ENCODE measurements at places on chromosomes 7 and 10. TPM values are rescaled to one million over a fixed set of nuclear protein-coding genes. Genes with fewer than 3 reads are reported as not detected.

GRCh38 chr10:19310066-19310465 lies 261.5 kb downstream of the MALRD1 start:
- no peak for DNase-seq

DNA sequence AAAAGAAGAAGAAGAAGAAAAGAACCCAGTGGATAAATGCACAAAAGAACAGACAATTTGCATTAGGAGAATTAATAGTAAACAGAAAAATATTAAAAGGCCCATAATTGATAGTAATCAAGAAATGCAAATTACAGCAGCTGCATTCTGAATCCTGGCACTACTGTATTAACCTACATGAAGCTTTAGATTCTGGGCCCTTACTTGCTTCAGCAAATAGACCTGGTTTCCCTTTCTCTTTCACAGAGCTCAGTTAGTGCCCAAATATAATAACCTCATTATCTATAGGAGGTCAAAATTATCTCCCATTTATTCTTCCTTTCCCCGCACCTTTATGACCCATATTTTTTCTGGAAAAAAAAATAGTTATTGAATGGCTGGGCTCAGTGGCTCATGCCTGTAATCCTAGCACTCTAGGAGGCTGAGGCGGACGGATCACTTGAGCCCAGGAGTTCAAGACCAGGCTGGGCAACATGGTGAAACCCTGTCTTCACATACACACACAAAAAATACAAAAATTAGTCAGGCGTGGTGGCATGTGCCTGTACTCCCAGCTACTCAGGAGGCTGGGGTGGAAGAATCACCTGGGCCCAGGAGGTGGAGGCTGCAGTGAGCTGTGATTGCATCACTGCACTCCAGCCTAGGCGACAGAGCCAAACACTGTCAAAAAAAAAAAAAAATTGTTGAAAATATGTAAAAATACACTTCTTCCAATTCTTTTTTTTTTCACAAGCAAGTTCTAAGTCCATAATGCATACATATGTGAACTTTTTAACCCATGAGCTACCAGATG lies 36.0 kb upstream of the PIK3AP1 start:
- no peak for DNase-seq

DNA sequence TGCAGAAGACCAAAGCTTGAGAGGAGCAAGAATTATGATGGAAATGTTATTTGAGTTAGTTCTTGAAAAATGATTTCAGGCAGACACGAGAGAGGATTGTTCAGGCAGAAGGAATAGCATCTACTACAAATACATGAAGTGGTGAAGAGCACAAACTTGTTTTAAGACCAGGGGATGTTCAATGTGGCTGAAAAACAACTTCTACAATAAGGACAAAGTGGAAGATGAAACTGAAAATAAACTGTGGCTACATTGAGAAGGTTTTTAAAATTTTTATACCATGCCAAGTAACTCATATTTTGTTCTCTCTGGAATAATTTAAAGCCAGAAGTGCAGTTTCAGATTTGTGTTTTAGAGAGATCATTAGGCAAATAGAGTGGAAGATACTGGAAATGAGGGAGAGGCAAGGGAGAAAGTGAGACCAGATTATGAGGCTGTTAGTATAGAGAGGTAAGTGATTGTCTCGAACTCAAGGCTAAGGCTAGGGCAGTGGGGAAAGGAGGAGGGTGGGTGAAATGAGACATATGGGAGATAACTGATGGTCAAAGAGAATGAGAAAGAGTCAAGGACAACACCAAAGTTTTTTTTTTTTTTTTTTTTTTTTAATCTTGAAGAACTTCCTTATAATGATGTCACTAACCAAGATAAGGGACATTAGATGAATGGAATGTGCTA lies 115.4 kb downstream of the MDFIC start:
- no peak for DNase-seq

DNA sequence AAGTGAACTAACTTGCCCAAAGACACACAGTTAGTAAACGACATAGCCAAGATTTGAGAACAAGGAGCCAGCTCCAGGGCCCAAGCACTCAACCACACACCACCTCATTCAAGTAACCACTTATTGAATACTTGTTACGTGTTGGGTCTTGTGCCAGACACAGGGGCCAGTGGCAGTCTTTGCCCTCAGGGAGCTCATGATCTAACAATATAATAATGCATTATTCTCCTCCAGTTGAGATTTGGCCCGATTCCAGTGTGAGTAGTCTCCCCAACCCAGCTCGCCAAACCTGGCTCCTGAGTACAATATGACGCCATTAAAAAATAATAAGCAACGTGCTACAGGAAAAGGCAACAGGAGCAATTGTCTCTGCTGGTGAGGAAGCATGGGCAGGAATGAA lies 14.4 kb upstream of the STK17A start:
- DNase-seq: no peak

- DNase-seq: no peak
These were observed at the start of gene GTF2IRD1 for GRCh38 chr7:74453322-74454011. TSS of gene GTF2IRD1 (plus strand) at chr7:74453906. CDS start at chr7:74508081, 54,175 bp downstream.

DNA sequence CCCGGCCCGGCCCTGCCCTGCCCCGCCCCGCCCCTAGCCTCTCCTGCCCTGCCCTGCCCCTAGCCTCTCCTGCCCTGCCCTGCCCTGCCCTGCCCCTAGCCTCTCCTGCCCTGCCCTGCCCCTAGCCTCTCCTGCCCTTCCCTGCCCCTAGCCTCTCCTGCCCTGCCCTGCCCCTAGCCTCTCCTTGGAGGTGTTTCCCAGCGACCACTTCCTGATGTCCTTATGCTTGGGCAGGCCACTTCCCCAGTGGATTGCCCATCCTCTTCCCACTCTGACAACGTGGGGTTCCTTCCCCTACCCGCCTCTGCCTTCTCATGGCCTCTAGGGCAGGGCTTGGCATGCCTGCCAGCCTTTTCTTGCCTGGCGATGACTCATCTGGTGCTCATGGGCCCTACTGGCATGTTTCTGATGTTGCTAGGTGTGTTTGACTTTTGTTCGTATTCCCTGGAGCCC lies 21.2 kb downstream of the PRXL2A start:
- DNase-seq: no peak

DNA sequence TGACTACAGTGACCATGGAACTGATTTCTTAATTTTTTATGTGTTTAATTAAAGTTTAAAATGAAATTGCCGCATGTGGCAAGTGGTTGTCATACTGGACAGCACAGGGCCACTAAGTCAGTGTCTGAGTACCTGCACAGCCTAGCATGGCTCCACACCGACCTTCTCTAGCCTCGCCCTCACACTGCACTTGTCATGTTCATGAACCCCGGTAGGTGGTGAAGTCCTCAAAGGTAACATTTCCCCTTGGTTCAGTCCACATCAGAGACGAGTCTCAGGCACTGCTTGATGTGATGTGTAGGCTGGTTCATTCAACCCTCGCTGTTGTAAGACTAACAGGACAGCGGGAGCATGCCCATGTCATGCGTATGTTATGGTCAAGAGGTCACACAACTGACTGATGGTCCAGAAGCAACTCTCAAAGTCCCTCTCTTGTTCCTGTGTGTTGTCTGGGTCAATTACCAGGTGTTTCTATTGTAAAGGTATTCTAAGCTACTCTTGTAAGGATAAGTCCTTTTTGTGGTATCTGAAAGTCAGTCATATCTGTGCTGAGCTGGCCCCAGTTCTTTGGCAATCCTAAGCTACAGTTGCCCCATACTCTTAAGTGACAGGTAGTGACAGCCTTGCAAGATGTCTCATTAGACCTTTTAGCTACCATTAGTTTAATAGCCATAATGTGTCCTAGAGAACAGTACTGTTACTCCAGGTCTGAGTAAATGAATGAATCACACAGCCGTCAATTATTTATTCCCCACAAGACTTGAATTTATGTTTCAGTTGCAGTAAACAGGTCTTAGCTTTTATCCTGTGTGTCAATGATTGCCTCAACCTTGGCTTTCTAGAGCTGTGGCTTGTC lies 32.9 kb upstream of the ZC3HAV1L start:
- DNase-seq: no peak

DNA sequence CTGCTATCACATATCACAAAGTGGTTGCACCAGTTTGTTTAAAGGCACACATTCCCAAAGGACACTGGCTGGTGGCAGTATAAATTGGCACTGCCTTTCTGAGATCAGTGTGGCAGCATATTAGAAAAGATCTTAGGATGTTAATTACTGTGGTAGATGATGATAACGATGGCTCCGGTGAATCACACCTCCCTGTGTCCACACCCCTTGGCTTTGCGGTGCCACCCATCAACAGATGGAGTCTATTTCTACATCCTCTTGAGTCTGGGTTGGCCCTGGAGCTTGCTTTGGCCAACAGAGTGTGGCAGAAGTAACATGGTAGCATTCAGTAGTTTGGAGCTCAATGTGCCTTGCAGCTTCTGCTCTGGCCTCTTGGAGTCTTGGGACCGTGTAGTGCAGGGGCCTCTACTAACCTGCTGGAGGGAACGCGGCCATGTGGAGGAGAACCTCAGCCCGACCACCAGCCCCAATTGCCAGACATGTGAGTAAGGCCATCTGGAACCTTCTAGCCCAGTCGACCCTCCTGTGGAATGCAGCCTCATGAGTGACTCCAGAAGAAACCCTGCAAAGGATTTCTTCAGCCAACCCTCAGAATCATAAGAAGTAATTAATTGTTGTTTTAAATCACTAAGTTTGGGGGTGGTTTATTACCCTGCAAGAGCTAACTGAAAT lies 27.2 kb upstream of the PLEKHA1 start:
- no peak for DNase-seq

- DNase-seq: no peak
These were observed 91.7 kb upstream of the IFRD1 start for GRCh38 chr7:112358513-112358912.

HOXA5 gene
- total RNA-seq: not detected

RNF32 gene
- total RNA-seq: 0.52 TPM

MEPCE gene
- total RNA-seq: 31.8 TPM

ZNF212 gene
- total RNA-seq: 7.9 TPM

DRGX gene
- not detected for total RNA-seq

CACNA2D1 gene
- total RNA-seq: 32.9 TPM

WDFY4 gene
- not detected for total RNA-seq

SPDYE2 gene
- not detected for total RNA-seq

All from chondrocyte (in vitro differentiated cells).